Activated effector memory CD4-positive, alpha-beta T cell treated with Interleukin-2 at 50 U/mL for 16 hours (primary cell): ENCODE measurements at places on chromosomes 2 and 18.

GRCh38 chr2:203988500-203989260 lies 52.1 kb downstream of the ICOS start:
- no peak for DNase-seq

DNA sequence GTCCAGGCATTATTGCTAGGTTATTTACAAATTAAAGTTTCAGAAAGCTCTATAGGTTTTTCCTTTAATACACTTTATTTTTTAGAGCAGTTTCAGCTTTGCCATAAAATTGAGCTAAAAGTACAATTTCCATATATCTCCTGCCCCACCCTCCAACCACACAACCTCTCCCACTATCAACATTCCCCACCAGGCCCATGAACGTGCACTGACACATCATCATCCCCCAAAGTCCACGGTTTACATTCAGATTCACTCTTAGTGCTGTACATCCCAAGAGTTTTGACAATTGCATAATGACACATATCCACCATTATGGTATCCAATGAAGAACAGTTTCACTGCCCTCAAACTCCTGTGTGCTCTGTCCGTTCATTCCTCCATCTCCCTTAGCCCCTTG lies 139.4 kb downstream of the NBAS start:
- no peak for DNase-seq

GRCh38 chr2:177359836-177360595 lies 32.6 kb upstream of the AGPS start:
- DNase-seq = no peak

- no peak for DNase-seq
Observed at GRCh38 chr2:84116143-84116542, 342.9 kb downstream of the SUCLG1 start.

DNA sequence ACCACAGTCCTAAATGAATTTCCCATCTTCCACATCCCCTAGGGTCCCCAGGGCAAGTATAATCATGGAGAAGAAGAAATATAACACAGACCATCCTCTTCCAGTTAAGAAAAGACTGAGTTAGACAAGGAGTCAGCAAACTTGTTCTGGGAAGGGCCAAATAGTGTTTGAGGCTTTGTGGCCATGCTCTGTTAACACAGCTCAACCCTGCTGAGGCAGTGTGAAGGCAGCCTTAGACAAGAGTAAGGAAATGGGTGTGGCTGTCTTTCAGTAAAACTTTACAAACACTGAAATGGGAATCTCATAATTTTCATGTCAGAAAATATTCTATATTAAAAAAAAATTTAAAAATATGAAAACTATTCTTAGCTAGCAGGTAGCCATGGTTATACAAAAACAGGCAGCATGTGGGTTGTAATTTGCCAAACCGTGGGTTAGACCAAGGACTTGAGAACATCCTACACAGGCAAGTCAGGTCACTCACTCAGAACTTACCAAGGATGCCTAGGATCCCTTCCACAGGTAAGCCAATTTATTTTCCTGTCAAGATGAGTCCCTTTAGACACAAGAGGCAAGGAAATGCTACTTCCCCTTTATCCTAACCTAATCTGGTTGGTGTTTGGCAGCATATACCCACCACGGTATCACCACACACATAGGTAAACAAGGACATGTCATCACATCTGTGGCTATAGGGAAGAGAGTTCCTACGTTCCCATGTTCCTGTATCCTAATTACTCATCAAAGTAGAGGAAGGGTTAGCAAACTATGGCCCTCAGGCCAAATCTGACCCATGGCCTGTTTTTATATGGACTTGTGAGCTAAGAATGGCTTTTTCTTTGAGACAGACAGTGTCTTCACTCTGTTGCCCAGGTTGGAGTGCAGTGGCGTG lies 31.9 kb downstream of the C2orf74 start:
- DNase-seq = no peak

DNA sequence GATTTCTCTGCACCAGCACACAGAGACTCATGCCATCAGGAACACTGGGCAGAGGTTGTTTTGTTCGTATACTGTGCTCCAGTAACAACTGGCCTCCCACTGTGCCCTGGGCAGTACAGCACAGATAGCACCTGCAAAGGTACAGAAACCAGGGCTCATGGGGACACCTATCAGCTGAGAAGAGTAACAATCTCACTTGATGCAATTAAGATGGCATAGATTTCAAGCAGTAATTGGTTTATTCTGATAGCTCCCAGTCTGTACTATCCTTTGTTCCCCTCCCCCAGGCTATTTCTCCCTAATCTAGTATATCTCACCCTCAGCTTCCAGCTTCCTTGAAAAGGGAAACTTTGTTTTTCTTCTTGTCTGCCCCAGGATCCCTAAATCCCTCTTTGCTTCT lies 343.9 kb upstream of the MMADHC start:
- DNase-seq = no peak

DNA sequence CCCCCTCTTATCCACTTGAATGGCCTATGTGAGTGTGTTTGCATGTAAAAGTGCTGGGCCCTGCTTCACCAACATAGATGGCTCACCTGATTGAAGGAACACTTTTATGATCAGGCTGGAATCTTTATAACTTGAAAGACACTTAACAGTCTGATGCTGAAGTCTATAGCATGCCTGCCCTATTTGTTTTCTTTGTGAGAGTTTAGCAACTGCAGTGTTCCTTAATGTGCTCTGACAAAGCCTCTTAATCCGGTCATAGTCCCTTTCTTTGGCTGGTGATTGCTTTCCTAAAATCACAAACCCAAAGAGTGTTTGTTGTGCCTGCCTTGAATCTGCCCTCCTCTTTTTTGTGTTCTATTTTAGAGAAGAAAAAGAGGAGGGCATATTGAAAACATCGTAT lies 1382.8 kb upstream of the CELF4 start:
- no peak for DNase-seq

DNA sequence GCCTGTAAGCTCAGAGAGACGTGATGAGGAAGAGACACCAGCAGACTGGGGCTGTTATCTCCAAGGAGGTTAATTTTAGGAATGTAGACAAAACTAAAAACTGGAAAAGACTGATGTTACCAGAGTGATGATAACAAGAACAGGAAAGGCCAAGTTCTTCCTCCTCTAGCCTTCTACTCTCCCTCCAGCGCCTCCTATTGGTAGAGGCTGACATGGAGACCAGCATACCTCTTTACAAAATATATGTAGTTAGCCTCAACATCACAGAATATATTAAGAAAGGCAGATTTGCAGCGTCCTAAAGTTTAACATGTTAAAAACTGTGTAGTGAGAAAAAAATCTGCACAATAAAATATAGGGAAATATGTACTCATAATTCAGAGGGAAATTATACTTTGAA lies 66.0 kb downstream of the TCF4 start:
- no peak for DNase-seq

- no peak for DNase-seq
Observed at GRCh38 chr18:35071819-35072247, 30.6 kb downstream of the MAPRE2 start.

DNA sequence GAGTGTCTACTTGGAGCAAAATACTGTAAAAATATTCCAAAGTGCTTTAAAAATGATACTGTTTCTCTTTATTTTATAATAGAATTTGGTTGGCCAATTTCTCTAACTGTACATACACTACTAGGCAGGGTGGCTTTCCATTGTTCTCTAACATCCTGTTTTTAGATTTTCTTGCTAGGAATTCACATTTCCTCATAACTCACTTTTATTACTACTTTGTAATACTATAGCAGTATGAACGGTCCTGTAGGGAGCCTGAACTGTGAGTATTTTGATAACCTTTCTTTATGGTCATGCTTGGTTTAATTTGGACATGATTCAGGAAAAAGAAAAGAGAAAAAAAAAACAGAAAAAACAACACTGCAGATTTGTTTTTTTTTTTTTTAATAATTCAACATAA lies 37.8 kb downstream of the GCG start:
- no peak for DNase-seq

DNA sequence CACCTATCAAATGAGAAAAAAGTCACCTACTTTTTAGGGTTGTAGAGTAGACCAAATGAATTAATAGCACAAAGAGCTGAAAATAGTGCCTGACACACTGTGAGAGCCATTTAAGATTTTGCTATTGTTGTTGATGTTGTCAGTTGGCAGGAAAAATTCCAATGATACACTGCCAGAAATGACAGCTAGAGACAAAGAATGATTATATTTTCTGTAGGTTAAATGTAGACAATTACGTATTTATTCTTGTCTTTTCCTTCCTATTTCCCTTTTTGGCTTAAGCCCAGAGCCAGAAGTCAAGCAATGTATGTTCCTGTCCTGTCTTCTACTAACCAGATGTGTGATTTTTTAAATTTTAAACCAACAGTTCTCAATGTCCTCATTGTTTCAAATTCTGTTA lies 17.2 kb downstream of the NRXN1 start:
- DNase-seq = no peak
